Karpas-422 (cell line): ENCODE measurements at places on chromosomes 2 and 18.
A peak's percentile ranks its signal among the peaks of the same experiment; 100 is the strongest.

DNA sequence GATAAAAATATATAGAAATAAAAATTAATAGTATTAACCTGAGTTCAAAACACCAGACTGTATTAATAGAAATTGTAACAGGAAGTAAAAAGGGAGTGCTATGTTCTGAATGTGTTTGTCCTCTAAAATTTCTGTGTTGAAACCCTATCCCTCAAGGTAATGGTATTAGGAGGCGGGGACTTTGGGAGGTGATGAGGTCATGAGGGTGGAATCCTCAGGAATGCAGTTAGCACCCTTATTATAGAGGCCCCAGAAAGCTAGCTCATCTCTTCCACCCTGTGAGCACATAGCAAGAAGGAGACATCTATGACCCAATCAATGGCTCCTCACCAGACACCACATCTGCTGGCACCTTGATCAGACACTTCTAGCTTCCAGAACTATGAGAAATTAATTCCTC lies 124.5 kb downstream of the CMPK2 start:
- no peak for DNase-seq

GRCh38 chr2:187552828-187553681 lies 1.2 kb downstream of the TFPI start:
- DNase-seq, result no peak

GRCh38 chr2:232349546-232349945 lies 29.0 kb upstream of the ALPP start:
- DNase-seq, result no peak

GRCh38 chr2:95023222-95023597 lies 2.3 kb upstream of the MAL start:
- peak; percentile 61 for DNase-seq

GRCh38 chr2:239251971-239252370 lies 148.8 kb downstream of the HDAC4 start:
- no peak for DNase-seq

DNA sequence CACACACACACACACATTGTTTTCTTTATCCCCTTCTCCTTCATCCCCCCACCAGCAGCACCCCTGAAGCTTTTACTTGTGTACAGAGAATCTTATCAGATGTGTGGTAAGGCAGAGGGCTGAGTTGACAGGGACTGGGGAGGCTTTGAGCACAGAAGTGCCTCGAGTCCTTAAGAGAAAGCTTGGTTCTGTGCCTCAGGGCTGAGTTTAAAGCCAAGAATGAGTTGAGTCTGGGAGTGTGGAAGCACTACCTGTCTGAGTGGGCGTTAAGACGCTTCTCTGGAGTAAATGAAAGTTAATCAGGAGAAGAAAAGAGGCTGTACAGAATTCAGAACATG lies 2.7 kb downstream of the ID2 start:
- DNase-seq, result peak; percentile 46

DNA sequence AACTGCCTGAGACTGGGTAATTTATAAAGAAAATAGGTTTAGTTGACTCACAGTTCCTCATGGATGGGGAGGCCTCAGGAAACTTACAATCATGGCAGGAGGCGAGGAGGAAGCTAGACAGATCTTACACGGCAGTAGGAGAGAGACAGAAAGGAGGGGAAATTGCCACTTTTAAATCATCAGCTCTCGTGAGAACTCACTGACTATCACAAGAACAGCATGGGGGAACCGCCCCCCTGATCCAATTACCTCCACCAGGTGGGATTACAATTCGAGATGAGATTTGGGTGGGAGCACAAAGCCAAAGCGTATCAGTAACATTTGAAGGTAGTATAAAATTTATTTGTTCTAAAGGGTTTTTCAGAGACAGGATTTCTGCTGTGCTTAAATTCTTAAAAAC lies 5.4 kb downstream of the GALM start:
- DNase-seq, result no peak

GRCh38 chr18:42338683-42339082 lies 383.6 kb downstream of the PIK3C3 start:
- DNase-seq, result no peak

- no peak for DNase-seq
These were observed 59.8 kb upstream of the SLC8A1 start for GRCh38 chr2:40511661-40512213.

DNA sequence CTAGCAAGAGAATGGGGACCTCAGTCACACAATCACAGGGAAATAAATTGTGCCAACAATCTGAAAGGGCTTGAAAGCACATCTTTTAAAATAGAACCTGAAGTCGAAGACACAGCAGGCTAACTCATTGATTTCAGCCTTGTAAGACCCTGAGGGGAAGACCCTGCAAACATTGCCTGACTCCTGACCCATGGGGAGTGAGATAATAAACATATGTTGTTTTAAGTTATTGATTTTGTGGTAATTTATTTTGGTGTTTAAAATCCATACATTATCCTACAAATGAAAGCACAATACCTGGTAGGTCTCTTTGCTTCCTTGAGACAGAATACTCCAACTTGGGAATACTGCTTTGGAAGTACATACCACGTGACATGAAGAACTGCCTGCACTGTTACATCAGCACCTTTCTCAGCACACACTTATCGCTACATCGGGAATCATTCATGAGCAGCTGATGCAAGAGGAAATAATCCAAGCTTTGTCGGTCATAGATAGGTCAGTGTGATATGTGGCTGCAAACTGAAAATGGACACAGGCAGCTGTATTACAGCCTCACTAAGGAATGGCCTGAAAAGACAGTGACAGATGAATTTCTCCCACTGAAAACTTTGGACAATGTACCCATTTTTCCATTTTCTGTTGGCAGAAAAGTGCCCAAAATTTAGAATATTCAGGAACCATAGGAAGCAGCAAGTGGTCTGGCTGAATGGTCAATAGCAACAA lies 494.5 kb upstream of the MAP2 start:
- DNase-seq, result no peak

DNA sequence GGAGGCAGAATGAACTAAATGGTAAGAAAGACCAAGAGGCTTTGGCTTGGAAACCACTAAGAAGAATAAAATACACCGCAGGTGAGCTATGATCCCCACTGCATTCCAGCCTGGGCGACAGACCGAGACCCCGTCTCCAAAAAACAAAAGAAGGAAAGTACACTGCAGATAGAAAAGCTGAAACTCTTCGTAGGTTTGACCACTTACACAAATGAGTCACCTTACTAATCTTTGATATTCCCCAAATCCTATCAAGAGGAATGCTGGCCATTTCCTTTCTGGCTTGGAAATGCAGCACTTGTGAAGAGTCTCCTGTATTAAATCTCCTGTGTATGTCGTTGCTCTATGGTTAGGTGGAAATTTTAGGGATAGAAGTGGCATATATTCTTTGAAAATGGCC lies 108.8 kb downstream of the MTCL1 start:
- no peak for DNase-seq

DNA sequence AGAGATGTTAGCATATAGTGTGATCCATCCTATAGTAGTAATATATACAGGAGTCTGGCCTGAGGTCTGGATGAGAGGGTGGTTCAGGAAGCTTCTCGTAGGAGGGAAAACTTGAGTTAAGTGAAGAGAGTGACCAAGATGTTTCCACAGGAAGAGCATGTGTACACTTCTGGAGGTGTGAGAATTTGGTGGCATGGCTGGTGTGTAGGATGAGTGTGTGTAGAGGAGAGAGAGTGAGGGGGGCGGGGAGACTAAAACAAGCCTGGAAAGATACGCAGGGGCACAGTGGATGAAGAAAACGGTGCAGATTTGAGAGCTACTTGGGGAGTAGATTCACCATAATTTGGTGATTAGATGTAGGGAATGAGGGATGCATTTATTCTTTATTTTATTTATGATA lies 43.5 kb upstream of the CTLA4 start:
- DNase-seq, result no peak

DNA sequence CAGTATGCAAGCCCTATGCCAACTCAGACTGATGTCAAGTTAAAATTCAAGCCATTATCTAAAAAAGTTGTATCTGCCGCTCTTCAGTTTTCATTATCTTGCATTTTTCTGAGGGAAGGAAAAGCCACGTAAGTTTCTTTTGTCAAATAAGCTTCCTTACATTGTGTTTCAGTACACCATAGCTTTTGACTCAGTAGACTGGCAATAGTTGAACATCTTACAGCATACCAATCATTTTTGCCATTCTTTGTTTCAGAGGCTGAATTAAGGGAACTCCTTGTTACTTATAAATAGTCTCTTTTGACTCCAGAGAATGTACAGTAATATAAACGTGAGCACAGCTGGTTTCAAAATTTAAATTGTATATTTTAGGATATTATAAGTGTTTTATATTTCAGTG lies 120.6 kb downstream of the EHBP1 start:
- DNase-seq, result no peak

DNA sequence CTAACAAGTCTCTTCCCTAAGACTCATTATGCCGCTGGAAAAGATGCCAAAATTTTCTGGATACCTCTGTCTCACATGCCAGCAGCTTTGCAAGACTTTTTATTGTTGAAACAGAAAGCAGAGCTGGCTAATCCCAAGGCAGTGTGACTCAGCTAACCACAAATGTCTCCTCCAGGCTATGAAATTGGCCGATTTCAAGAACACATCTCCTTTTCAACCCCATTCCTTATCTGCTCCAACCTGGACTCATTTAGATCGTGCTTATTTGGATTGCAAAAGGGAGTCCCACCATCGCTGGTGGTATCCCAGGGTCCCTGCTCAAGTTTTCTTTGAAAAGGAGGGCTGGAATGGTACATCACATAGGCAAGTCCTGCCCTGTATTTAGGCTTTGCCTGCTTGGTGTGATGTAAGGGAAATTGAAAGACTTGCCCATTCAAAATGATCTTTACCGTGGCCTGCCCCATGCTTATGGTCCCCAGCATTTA lies 26.3 kb downstream of the DHRS9 start:
- no peak for DNase-seq

DNA sequence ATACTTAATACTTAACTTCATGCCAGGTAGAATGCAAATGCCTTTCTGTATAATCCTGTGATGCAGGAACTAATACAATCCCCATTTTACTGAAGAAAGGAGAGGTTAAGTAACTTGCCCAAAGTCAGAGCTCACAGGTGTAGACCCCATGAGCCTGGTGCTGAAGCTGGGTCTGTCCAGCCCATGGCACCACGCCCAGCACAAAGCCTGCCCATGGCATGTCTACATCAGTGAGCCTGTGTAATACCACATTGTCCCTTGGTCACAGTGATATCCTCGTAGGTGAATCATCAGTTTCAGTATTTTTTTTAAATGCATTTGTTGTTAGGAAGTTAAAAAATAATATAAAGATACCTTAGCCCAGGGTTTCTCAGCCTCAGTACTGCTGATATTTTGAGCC lies 69.9 kb upstream of the MCFD2 start:
- DNase-seq, result no peak

- DNase-seq, result no peak
These were observed 11.0 kb upstream of the DUSP2 start for GRCh38 chr2:96156011-96156820.

DNA sequence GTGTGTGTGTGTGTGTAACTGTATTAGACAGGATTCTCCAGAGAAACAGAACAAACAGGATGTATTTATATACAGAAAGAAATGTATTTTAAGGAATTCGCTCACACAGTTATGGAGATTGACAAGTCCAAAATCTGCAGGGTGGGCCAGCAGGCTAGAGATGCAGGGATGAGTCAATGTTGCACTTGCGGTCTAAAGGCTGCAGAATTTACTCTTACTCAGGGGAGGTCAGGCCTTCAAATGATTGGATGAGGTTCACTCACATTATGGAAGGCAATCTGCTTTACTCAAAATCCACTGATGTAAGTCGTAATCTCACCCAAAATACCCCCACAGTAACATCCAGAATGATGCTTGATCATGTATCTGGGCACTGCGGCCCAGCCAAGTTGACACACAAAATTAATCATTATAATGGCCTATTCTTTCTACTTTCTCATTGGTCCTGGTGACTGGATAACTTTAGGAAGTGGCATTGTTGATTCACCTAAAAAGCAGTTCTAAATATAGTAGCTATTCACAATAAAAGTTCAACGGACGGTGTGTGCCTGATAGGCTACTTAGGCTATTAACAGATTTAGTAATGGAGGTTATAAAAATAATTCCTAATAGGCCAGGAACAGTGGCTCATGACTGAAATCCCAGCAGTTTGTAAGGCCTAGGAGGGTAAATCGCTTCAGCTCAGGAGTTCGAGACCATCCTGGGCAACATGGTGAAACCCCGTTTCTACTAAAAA lies 40.6 kb upstream of the ACYP2 start:
- DNase-seq, result no peak

GRCh38 chr2:11583840-11584524 lies 50.1 kb downstream of the GREB1 start:
- peak; percentile 91 for DNase-seq

GRCh38 chr18:8095947-8096570 lies 513.2 kb upstream of the RAB12 start:
- DNase-seq, result no peak

GRCh38 chr2:199197448-199197847 lies 260.3 kb downstream of the SATB2 start:
- no peak for DNase-seq

- DNase-seq, result no peak
These were observed 112.3 kb downstream of the BCL2 start for GRCh38 chr18:63207143-63207790.

DNA sequence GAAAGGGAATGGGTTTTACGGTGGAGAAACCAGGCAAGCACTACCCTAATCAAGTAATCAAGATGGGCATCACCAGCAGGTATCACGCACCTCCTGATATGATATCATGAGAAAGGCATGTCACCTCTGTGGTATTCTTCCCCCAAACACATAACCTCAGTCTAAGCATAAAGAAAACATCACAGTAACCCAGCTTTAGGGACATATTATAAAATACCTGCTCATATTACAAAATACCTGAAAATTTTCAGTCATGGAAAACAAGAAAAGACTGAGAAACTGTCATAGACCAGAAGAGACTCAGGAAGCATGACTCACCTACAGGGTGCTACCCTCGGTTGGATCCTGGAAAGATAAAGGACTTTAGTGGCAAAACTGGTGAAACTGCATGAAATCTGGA lies 30.5 kb downstream of the GCKR start:
- DNase-seq, result no peak

DNA sequence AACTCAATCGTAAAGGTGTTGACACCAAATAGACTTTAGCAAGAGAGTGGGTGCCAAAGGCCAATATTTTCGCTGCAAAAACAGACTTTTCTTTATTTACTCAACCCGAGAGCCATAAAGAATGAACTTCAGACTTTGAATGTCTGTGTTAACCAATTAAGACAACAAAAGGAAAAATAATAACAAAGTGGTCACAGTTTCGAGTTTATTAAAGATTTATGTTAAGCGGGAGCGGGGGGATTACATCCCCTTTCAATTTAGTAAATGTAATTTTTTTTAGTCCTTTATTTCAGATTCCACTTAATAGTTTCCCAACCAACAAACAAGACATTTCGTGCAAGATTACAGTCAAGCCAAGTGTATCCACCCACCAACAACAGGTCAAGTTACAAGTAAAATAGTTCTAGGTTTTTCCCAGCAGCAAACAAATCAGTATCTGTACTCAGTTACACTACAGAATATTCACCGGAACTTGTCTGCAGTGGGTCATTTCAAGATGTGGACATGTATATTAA lies 9.0 kb downstream of the CDH2 start:
- no peak for DNase-seq

- no peak for DNase-seq
These were observed 26.8 kb downstream of the B3GNT2 start for GRCh38 chr2:62222674-62223073.

GRCh38 chr2:127049927-127050802 lies 56.8 kb downstream of the BIN1 start:
- peak; percentile 80 for DNase-seq
